Adrenal gland (tissue), 19 donors: ENCODE measurements at places on chromosomes 4 and X.
A peak's percentile ranks its signal among the peaks of the same experiment; 100 is the strongest.

GRCh38 chr4:103361926-103362325 lies 163.8 kb upstream of the CENPE start:
- no peak for DNase-seq

- DNase-seq, result no peak
Observed at GRCh38 chrX:85591536-85591935, 212.1 kb upstream of the POF1B start.

DNA sequence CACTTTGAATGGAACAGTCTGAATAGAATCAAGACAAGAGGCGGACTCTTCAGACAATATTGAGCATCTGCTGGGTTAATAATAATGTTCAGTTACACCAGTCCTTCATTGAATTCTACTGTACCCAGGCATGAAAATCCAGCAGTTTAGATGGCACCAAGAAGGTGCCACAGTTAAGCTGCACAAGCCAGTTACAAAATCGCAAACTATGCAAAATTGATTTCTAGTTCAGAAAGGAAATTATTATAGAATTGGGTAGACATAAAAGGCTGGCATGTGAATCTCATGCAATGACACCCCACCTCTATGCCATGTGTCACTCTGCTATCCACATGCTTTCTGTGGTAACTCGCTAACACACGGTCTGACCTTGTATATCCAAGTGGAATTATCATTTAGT lies 105.8 kb upstream of the VCX3A start:
- no peak for DNase-seq

GRCh38 chr4:159977907-159978617 lies 875.2 kb downstream of the RAPGEF2 start:
- DNase-seq, result no peak

- no peak for DNase-seq
Observed at GRCh38 chr4:172543249-172543648, 625.4 kb upstream of the GALNT7 start.

- DNase-seq, result no peak
Observed at GRCh38 chr4:109947457-109947856, 34.8 kb downstream of the EGF start.

- no peak for DNase-seq
Observed at GRCh38 chr4:27189683-27190082, 329.0 kb downstream of the STIM2 start.

- no peak for DNase-seq
Observed at GRCh38 chr4:145770124-145770523, 90.2 kb downstream of the C4orf51 start.

GRCh38 chrX:151970027-151970426 lies 4.4 kb downstream of the GABRE start:
- DNase-seq, result no peak

GRCh38 chr4:115152081-115152480 lies 38.7 kb upstream of the NDST4 start:
- DNase-seq, result no peak

GRCh38 chr4:94165256-94165655 lies 42.4 kb upstream of the SMARCAD1 start:
- DNase-seq, result no peak

DNA sequence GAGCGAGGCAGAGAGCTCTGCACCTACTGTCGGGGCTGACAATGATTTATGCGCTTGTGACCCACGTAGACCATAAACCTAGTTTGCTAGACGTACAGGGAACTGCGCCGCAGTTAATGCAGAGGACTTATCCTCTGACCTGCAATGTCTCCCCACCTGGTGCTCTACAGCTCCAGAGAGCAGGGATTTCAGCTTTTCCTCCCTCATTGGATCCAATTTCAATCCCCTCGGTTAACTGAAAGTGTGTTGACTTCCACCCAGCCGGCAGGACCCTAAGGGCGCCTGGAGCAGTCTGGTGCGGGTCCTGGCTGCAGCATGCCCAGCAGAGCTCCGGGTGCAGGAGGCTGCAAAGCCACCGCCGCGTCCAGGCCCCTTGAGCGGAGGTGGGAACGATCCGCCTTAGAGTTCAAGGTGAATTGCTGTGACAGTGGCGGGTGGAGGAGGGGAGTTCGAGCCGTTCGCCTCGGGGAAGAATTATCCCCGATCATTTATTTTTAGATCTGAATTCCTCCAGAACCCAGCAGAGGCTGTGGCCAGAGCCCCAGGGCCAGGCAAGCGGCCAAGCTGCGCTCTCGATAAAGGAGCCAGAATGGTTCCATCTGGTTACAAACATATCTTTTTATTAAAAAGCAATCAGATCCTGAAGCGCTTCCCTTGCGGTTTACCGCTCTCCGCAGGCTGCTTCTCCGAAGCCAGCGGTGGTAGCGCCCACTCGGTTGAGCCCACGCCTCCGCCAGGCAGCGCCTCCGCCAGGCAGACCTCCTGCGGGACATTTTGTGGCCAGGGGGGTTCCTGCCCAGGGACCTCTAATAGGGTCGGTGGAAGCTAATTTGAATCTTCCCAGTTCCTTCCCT lies 66.0 kb downstream of the FBXO8 start:
- peak; percentile 39 for DNase-seq

- DNase-seq, result no peak
Observed at GRCh38 chr4:136571315-136571714, 961.0 kb downstream of the PCDH18 start.

DNA sequence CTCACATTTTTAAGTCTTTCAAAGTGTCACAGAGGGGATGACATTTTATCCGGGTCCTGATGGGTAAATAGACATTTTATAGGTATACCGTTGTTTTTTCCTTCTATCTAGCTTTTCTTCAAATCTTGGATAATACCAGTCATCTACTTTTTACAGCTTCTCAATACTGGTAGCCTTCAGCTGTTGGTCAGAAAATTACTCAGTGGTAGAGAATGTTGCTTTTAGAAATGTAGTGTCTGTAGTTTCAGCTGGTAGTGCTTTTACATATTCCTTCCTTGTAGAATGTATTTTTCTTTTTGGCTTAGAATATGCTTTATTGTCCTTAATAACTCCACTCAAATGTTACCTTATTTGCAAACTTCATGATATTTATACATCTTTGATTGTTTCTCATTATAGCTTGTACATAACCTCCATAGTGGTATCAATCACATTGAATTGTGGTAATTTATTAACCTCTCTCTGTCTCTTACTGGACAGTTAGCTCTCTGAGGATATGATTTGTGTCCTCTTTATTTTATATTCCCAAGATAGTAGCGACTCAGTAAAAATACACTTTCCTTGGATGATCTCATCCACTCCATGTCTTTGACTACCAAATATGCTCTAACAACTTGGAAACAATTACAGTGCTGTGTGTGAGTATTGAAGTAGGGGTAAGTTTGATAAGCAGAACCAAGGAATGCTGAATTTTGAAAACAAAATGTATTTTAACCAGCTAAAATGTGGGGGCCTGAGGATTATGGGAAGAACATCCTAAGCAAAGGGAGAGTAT lies 53.8 kb downstream of the RAP1GDS1 start:
- no peak for DNase-seq

DNA sequence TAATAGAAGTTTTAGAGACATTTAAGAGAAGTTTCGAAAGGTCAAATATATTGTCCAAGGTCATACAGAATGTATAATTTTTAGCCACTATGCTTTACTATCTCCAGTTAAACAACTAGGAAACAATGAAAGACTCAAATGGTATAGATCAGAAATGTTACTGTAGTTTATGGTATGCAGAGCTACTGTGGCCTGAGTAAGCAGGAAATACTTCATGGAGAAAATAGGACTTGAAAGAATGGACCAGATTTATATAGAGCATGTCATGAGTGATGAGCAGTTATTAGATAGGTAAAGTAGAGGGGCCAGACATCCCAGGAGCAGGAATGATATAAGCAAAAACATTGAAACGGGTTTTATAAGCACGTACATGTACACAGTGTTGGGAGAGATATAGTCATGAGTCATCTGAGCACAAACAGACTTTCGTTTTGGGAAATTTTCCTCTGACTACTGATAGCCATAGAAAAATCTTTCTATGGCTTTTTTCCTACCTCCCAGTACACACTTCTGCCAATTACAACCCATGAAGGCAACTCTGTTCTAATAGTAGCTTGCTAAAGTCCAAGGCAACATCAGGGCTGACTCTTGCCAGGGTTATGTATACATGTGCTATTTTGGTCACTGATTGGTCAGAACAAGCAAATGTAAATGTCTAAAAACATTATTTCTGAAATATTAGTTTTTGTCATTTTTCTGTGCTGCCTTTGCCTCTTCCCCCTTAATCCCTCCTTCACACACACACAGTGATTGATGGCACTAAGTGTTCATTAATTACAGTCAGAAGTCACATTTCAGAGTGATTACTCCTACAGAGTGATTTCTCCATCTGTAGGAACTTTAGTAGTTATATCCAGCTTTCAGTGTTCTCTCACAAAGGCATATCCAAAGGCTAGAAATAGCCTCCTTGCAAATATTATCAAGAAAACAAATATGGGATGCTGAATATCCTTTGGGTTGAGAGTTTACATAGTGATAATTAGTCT lies 198.7 kb downstream of the ENOX2 start:
- DNase-seq, result no peak

- no peak for DNase-seq
Observed at GRCh38 chrX:28835991-28836390, 248.7 kb downstream of the IL1RAPL1 start.

- no peak for DNase-seq
Observed at GRCh38 chr4:98166731-98167041, 23.4 kb upstream of the STPG2 start.

GRCh38 chr4:174865418-174865985 lies 36.5 kb upstream of the GLRA3 start:
- no peak for DNase-seq

GRCh38 chrX:46910415-46910814 lies 1.8 kb upstream of the JADE3 start:
- DNase-seq, result no peak

- DNase-seq, result no peak
Observed at GRCh38 chr4:173411106-173411693, 12.3 kb upstream of the SCRG1 start.

GRCh38 chrX:152072236-152072635 lies 66.1 kb downstream of the MAGEA10 start:
- DNase-seq, result no peak

DNA sequence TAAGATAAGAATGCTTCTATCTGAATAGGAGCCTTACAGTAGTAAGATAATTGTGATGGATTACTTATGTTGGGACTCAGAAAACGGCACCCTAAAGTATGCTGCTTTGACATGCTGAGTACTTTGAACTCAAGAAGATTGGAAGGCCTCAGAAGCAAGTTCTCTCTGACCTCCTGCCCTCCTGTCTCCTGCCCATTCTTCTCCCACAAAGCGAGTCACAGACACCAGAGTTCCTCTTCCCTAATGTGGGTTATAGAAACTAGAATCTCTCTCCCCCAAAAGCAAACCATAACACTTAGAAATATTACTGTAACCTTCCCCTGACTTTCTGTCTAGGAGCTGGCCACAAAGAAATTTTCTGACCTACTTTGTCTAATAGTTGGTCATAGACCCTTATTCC lies 76.5 kb downstream of the DDIT4L start:
- DNase-seq, result no peak

DNA sequence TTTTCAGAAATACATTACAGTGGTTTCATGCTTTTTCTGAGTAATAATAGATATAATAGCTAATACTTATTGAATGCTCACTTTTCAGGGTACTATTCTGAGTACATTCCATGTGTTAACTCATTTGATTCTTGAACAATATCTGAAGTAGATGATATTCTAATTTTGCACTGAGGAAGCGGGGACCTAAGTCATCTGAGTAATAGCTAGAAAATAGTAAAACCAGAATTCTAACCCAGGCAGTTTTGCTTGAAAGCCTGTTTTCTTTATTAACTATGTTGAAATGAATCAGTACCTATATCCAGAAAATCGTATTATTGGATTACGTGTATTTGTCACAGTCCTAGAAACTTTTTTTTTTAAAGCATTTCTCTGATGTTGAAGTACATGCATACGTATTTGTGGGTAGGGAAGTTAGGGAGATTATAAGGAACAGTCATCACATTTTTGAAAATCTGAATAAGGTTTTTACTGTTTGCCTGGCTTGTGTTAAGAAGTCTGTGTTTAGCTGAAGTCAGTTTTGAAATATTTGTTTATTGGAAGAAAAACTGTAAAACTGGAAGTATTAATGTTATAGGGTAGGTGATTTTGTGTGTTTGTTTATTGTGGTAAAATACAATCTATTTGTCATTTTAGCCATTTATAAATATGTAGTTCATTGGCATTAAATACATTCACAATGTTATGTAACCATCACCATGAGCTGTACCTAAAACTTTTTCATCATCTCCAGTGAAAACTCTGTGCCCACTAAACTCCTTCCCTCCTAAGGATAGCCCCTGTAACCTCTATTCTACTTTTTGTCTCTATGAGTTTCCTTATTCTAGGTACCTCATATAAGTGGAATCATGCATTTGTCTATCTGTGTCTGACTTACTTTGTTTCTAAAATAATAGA lies 55.3 kb downstream of the FIP1L1 start:
- no peak for DNase-seq

GRCh38 chr4:158670975-158671664 lies 567 bp downstream of the C4orf46 start:
- DNase-seq, result peak; percentile 85

DNA sequence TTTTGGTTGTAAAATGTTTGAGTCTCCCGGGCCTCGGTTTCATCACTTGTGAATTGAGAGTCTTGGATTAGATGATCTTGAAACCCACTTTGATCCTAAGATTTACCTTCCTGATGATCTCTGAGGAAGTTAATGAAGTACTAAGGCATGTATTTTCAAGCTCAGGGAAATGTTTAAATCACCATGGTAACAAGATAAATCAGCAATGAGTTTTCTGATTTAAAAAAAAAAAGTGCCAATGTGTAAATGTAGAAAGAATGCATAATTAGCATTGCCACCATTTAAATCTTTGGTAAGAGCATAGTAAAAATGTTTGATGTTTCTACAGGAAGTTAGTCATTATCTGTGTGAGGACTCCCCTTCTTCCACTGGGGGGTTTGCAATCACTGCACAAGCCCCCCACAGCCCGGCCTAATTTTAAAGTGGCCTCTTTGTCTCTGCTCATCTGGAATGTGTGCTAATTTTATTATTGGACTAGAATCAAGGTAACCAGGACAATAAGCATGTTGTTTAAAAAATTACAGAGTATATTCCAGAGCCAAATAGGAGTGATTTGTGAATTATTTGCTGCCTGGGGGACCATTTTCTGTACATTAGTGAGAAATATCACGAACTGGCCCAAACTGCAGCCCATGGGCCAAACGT lies 93.6 kb downstream of the SLC34A2 start:
- no peak for DNase-seq

GRCh38 chr4:146222313-146222712 lies 8.0 kb downstream of the REELD1 start:
- DNase-seq, result no peak
